ENCODE measurements at places on chromosomes 7 and 10.

GRCh38 chr7:148665221-148665620 lies 33.5 kb upstream of the CUL1 start:
- DNase-seq, result peak; percentile 47

DNA sequence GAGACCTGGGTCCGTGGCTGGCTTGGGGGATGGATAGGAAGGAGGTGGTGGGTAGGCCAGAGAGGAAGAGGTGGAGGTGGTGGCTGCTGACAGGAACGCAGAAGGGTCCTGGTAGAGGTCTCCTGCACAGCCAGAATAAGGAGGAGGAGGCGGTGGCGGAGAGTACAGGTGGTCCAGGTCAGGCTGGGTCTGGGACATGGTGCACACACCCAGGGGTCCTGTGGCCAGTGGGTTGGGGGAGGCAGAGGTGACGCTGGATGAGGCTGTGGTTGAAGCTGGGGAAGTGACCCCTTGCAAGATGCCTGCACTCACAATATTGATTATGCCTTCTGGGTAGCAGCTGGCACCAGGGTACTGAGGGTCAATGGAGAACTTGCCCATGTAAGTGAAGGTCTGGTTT lies 2.2 kb downstream of the EGR2 start:
- no peak for DNase-seq

GRCh38 chr10:91002656-91003055 lies 81.8 kb upstream of the ANKRD1 start:
- no peak for DNase-seq

DNA sequence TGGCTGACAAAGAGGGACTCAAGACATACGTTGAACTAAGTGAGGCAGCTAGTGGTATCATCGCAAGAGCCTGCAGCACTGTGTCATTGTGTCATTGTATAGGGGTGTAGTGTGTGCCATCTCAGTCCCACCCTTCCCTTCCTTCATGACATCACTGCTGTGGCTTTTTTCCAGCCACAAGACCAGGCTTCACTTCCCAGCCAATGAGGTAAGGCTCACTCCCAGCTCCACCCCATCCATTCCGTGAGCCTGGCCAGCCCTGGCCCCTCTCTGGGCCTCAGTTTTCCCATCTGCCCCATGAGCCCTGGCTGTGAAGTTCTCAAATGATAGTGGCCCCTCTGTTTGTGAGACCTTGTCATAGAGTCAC lies 134.3 kb upstream of the ZMIZ1 start:
- no peak for DNase-seq

GRCh38 chr7:18257711-18258110 lies 230.1 kb upstream of the PRPS1L1 start:
- DNase-seq, result peak; percentile 82

DNA sequence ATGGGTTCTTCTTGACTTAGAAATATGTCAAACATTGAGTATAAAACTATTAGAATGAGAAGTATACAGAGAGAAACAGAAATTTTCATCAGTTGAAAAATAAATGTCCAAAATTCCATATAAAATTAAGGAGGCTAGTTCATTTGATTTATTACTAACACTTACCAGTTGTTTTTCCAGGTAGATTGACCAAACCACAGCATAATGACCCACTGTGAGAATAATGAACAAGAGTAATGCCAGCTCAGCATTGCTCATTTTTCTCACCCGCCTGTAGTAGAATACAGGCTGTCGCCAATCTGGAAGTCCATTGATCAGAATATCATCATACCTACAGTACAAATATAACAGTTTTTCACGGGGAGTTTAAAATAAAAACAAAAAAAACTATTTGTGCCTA lies 82.9 kb downstream of the DNAJC1 start:
- DNase-seq, result no peak

- DNase-seq, result no peak
These were observed 38.6 kb upstream of the RSBN1L start for GRCh38 chr7:77657427-77658224.

DNA sequence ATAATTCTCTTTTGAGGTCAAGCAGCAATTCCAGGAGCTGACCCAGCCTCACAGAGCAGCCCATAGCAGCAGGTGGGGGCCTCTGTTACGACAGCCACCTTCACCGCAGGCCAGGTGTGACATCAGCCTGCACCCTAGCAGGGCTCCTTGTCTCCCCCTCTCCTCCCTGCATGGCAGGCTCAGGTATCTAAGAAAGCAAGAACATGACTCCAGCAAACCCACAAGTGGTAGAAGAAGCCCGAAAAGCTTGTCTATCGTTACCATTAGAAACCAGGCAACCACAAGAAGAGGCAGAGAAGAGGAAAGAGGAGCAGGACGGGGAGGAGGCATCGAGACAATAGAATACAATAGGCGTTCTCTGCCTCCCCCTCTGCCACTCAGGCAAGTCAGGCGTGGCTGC lies 104.0 kb upstream of the PRR15 start:
- no peak for DNase-seq

- no peak for DNase-seq
These were observed 44.9 kb upstream of the ADGRA1 start for GRCh38 chr10:133042816-133043215.

- DNase-seq, result no peak
These were observed 39.9 kb downstream of the APBB1IP start for GRCh38 chr10:26478061-26478460.

DNA sequence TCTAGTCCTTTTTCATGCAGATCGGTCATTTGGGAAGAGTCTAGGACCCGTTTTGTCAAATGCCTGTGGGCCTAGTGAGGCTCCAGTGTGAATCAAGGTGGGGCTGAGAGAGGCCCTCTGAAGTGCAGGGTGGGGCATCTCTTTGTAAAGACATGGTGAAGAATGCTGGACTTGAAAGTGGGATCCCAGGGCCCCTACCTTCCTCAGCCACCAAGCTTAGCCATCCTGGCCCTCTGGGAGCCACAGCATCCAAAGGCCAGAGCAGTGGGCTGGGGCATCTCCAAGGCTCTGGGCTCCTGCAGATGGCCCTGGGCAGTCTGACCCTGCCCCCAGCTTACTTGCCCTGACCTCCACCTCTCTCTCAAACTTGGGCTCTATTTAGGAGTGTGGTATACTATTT lies 78.5 kb downstream of the ADCY1 start:
- no peak for DNase-seq

GRCh38 chr10:53601260-53601875 lies 828.8 kb upstream of the MBL2 start:
- peak; percentile 8 for DNase-seq

DNA sequence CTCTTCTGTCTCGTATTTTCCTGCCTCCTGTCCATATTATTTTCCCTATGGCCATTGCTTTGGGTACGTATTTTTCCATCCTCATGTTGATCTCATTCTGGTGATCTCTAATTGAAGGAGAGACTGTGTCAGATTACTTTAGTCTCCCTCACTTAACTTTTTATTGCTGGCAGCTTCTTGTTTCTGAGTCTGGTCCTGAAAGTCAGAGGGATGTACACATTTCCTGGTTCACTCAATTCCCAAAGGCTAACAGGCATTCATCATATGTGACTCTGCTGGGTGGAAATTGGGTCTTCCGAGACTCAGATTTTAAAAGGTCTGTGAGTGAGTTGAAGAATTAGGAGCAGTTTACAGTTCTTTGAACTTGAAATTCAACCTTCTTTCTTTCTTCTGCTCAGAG lies 10.9 kb downstream of the UMAD1 start:
- no peak for DNase-seq

DNA sequence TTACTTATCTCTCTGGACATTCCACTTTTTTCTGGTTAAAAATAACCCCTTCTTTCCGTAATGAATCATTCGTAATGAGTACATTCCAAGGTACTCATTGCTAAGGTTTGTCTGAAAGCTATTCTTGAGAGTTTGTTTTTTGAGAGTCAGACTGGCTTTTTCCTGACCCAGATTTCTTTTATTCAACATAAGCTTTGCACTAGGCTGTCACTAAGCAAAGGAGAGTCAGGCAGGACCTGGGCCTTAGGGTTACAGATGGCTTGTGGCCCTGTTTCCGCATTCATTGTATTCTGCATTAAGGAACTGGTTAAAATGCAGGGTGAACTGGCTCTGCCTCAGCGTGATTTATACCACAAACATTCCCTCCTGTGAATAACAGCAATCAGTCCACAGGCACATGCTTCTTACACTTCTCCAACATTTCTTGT lies 84.1 kb downstream of the POM121L12 start:
- DNase-seq, result no peak

GRCh38 chr7:156609010-156609877 lies 31.3 kb upstream of the RNF32 start:
- DNase-seq, result no peak

DNA sequence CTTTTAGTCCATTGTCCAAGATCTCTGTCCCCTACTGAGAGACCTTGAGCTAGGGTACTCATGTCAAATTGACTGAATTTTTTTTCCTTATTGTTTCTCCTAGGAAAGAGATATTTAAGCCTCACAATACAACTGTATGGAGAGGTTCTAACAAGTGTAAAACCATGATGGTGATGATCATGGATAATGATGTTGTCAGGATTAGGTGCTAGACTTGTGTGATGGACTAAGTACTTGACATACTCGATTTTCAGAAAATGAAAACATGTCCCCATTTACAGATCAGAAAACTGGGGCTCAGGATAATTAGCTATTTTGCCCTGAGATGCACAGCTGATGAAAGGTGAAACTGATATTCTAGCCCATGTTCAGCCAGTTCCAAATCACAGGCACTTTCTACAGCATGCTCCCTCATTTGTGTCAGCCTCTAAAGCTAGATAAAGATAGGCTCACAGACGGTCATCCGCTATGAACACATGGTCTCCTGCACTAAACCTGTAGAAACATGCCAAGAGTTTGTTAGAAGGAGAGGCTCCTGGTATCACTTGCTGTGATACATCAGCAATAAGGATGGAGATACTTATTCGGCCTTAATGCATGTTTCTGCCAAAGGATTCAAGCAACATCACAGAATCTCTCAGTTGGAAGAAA lies 67.6 kb downstream of the CREB3L2 start:
- DNase-seq, result no peak

- no peak for DNase-seq
These were observed 9.4 kb upstream of the YWHAG start for GRCh38 chr7:76368190-76368589.

DNA sequence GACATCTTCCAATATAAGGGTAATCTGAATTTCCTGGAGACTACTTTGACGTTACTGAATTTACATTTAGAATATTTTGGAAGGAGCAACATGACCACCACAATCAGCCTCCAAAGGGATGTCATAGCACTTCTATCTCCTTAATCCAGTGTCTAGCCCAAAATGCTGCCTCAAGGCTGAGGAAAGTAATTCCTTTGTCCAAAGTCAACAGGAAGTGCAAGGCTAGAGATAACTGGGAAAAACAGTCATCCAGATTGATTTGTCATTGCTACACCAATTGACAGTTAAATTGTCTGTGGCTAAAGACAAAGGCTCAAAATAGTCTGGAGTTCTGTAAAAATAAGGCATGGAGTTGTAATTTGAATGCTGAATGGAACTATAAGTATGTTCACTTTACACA lies 3.9 kb upstream of the TFPI2 start:
- DNase-seq, result peak; percentile 21

GRCh38 chr10:4101918-4102654 lies 317.1 kb upstream of the KLF6 start:
- no peak for DNase-seq

- DNase-seq, result no peak
These were observed 9.5 kb downstream of the CHST15 start for GRCh38 chr10:124083740-124084397.

- no peak for DNase-seq
These were observed 75.5 kb upstream of the PCGF5 start for GRCh38 chr10:91144961-91145360.

DNA sequence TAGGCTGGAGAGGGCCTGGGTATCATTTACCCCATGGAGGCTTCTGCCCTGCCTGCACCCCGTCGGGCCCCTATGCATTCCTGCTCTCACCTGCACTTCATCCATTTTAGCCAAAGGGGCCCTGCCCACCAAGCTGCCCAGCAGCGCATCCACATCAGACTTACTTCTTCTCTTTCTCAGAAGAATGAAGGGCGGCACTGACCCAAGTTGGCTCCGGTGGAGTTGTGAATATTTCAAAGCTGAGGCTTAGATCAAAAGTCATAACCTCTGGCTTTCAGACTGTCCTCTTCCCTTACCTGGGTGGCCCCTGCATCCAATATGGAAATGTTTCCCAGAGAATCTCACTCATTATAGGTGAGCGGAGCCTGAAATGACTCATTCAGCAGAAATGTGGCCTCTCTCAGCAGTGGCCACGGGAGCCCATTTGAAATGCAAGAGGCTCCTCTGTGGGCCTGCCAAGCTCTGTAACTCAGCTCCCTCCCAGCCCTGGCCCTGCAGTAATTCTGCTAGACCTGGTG lies 117.6 kb upstream of the TCF7L2 start:
- DNase-seq, result no peak

GRCh38 chr7:26363465-26363864 lies 71.8 kb downstream of the SNX10 start:
- DNase-seq, result no peak

DNA sequence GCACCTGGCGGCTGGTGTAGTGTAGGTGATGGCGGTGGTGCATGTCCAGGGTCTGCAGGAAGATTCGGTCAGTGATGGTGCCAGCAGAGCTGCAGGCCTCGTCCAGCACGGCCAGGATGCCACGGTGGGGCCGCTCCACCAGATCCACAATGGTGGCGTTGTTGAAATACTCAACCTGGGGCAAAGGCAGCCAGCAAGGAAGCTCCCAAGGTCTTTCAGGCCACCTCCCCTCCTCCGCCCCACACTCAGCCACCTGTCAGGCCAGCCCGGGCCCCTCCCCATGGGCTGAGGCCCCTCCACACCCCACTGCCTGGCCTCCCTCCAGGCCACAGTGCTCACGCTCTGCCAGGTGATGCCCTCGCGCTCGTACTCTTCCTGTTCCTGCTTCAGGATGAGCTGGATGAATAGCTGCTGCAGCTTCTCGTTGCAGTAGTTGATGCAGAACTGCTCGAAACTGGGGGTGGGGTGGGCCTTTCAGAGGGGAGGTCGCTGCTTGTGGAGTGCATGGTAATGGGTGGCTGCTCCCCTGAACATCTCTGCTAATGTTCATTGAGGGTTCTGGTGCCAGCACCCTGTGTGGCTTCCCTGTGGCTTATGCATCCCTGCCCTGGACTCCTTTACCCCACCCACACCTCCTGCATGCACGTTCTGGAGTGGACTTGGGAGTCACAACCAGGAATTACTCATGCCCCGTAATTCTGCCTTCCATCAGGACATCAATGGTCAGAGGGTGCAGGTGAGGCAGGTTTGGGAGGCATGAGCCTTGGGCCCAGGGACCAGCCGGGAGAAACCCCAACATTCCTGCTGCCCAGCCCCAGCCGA lies 8.9 kb downstream of the MYO1G start:
- DNase-seq, result no peak

DNA sequence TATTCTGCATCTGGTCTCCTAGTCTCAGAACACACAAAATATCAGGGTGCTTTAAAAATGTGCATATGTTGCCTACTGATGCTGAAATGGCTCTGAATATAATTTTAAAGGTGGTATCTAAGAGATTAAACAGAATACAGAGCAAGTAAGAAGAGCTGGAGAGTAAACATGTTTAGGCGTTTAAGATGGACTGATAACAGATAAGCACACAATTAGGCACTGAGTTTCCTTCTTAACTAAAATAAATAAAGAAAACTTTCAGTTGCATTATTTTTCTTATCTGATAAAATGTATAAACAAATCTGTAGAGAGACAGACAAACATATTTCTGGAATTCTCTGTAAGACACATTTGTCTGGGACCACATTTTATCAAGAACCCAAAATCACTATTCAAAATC lies 35.6 kb upstream of the DGKB start:
- DNase-seq, result no peak

GRCh38 chr10:6973899-6974298 lies 393.8 kb upstream of the PRKCQ start:
- no peak for DNase-seq

Measured in brain microvascular endothelial cell (primary cell).